CD8-positive, alpha-beta memory T cell (primary cell): ENCODE measurements at places on chromosomes 5 and 9. TPM values are rescaled to one million over a fixed set of nuclear protein-coding genes. Genes with fewer than 3 reads are reported as not detected.

- DNase-seq = no peak
Observed at GRCh38 chr9:137945581-137945980, 68.0 kb downstream of the CACNA1B start.

GRCh38 chr5:10420468-10420867, 21.2 kb upstream of the ROPN1L start:
- DNase-seq = no peak

DNA sequence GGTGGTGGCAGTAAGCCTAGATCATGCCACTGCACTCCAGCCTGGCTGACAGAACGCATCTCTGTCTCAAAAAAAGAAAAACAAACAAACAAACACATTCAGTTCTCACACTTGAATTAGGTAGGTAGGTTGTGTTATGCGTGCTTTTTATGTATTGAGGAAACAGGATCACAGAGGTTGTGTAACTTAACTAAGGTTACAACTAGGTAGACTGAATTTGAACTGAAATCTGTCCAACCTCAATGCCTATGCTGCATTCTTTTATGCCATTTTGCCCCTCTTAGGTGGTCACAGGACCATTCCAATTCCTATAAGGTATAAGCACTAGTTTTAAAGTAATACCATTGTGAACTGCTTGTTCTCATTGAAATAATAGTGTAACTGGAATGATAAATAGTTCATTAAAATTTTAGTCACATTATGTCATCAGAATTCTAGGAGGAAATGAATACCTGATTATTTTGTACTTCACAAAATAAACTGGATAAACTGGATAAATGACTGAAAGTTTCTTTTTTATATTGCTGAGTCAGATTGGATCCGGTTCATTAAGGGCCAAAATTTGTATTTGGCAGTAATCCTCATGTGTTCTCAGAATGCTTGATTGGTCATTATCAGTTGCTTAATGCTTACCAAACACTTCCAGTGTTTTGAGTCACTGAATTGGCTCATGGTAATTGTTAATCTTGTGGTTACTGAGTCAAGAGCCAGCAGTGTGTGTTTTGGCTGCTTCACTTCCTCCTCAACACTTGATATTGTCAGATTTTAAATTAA, 7.1 kb downstream of the UBAP1 start:
- no peak for DNase-seq

DNA sequence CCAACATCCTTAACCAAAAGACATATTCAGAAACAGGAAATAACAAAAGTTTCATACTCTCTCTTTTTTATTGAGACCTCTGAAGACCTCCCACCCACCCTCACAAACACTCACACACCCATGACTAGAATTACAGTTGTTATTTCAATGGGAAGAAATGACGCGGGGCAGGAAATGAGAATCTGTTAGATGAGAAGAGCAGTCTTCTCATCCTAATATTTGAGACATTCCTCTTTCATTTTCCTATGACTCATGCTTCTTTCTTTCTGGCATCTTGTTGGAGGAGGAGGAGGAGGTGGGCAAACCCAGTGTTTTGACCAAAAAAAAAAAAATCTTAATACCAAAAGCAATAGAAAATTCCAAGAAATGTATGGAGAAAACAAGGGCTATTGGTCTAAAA, 179.5 kb upstream of the TARS1 start:
- DNase-seq = no peak

GRCh38 chr5:174425964-174426290, 298.5 kb upstream of the MSX2 start:
- no peak for DNase-seq

DNA sequence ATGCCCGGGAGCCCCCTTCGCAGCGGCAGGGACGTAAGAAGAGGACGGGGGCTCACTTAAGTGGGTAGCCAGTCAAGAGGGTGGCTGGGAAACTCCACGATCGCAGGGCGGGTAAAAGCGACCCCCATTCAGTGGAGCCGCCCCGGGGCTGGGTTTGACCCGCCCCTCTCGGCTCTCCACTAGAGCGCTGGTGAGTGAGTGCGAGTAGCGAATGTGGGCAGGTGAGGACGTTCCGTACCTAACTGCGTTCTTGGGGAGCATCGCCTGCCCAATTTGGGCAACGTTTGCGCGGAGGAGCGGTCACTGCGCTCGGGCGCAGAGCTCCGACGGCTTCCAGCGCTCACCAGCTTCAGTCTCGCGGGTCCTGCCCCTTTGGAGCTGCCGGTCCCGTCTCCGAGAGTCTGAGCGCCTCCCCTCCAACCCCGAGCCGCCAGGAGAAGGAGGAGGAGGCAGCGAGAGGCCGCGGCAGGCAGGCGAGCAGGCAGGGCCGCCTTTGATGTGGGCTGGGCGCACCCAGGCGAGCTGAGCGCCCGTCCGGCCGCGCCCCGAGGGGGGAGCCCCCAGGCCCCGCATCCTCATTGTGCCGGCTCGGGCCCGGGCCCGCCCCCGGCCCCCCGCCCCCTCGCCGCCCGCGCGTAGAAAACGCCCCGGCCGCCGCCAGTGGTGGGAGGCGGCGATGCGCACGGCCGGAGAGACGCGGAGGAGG, at the start of gene FGF18:
TSS of gene FGF18 (plus strand) at position 666 of the 706 bp plus-strand sequence. CDS start 553 bp downstream, outside the sequence.
- peak; percentile 31 for DNase-seq

DNA sequence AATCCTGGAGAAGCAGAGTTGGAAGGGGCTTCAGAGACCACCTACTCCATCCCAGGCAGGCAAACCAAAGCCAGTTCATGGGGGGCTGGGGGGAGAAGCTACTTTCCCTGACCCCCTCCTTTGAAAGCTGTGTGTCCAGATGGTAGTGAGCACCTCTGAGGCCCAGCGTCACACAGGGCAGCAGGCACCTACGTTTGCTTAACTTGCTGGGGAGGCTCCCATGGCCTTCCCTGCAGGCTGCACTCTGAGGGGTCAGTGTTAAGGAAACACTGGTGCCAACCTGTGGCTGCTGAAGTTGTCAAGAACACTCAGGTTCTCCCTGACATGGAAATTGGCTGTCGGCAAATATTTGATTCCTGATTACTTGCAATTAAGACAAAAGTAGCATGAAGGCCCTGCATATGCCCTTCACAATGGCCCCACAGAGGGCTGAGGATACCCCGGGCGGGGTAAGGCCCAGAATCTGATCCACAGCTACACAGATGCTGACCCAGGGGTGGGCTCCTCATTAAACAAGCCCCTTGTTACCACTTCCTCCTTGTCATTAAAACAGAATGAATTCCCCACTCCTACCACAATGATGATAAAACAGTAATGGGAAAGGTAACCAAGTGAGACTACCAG, 208.5 kb downstream of the FSTL4 start:
- DNase-seq = no peak

DNA sequence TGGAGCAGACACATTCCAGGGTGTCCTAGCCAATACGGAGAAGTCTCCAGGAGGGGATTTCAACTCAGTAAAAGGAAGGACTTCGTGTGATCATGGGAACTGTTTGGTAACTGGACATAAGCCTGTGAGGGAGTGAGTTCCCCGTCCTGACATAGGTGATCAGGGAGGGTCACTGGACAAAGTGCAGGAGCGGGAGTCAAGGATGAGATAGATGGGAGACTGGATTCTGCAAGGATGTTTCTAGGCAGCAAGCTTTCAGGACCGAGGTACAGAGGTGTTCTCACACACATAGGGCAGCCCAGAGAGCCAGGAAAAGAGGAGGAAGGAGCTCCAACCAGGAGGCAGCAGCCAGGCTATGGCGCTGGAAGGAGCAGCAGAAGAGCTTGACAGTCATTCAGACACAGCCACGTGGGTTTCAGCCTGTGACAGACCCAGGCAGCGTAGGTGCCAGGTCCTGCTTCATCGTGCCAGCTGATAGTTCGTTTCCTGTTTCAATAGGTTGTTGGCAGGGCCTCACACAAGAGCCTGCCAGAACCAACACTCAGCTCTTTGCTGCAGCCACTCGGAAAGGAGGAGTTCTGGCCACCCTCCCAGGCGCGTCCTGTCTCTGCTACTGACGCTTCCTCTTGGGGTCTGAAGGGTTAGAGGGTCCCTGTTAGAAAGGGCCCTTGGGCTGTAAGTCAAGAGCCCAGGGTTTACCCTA, 84.1 kb downstream of the AMBP start:
- no peak for DNase-seq

DNA sequence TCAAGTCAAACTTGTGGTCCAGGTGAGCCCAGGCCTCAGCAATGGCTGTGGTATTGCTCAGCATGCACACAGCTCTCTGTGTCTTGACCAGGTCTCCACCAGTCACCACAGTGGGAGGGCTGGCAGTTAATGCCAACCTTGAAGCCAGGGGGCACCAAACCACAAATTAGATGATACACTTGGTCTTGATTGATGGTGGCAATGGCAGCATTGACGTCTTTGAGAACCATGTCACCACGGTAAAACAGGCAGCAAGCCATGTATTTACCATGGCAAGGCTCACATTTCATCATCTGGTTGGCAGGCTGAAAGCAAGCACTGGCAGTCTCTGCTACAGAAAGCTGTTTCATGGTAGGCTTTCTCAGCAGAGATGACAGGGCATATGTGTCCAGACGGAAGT, 40.0 kb downstream of the NIM1K start:
- DNase-seq = no peak

DNA sequence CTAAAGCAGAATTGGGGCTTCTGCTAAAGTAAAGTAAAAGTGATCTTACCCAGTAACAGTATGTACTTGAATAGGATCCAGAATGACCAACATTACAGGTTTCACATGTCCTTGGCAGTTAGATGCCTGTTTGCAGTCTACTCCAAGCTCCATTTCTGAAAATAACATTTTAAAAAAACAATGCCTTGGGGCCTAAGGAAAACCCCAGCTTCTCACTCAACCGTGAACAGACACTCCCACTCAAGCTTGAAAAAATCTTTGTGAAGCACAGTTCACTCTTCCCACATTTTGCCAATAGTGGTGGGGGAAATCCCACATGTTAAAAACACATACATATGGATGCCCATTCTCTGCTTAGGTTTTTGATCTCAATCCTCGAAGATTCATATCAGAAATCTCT, 304.1 kb downstream of the ARRDC3 start:
- DNase-seq = no peak

- no peak for DNase-seq
Observed at GRCh38 chr9:93119953-93120845, 13.9 kb downstream of the NINJ1 start.

The DIAPH1 gene
- total RNA-seq = 212 TPM
